Bronchial smooth muscle cell (primary cell): ENCODE measurements at places on chromosomes 5 and 9. TPM values are rescaled to one million over a fixed set of nuclear protein-coding genes. Genes with fewer than 3 reads are reported as not detected.

The SAPCD2 gene
- 0.26 and 0.47 TPM in 2 replicates for total RNA-seq

The LYSMD3 gene
- 11.6 and 12.6 TPM in 2 replicates for total RNA-seq

The ANKDD1B gene
- 0.95 and 1.3 TPM in 2 replicates for total RNA-seq

The WNT8A gene
- total RNA-seq, result not detected in 2 replicates

The KCTD16 gene
- 0.26 and 0.47 TPM in 2 replicates for total RNA-seq

The FRMPD1 gene
- total RNA-seq, result not detected in 2 replicates

The INSL4 gene
- not detected in 2 replicates for total RNA-seq
